ENCODE measurements at places on chromosomes 3 and 15.

DNA sequence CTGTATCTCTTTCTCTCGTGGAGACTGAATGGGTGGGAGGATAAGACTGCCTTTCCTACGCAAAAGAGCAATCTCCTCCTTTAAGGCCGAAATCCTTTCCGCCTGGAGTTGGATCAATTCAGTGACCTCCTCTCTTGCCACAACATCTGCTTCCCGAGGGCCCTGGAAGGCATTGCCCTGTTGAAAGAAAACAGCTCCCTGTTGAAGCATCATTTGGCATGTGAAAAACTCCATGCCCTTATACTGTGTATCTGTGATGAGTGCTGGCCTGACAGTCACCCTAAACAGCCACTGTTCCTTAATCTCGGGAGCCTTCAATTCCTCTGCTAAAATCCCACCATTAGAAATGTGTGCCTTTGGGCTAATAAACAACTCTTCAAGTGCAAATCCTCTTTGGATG is 80.2 kb downstream of the BOC start:
- no peak for DNase-seq

DNA sequence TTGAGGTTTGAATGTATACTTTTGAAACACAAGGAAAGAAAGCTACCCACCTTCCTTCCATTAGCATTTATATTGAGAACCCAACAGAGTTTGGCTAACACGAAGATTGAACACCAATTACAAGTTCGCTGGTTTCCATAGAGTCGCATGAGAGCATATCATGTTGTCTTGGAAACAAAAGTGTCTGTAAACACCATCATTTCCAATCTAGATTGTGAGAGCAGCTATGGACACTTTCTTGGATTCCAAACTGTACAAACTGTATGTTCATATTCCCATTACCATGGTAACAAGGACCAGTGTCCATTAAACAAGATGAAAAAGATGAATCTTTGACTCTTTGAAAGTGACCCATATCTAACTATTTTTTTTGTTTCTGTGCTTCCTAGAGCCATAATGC is 529.9 kb upstream of the ROBO1 start:
- DNase-seq = no peak

DNA sequence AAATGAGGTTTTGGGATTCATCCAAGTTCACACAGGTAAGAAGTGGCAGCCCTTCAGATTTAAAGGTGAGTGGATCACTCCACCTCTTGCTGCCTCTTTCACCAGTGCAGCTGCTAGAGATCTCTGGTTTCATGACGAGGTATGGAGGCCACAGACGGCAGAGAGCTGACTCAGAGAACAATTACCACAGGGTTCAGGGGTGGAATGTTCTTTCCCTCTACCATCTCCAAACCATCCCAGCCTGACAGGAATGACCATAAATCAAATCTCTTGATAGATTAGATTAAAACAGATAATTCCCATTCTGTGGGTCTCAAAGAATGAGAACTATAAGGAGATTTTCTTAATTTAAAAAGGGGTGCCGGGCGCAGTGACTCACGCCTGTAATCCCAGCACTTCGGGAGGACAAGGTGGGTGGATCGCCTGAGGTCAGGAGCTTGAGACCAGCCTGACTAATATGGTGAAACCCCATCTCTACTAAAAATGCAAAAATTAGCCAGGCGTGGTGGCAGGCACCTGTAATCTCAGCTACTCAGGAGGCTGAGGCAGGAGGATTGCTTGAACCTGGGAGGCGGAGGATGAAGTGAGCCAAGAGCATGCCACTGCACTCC is 174.2 kb upstream of the ATP11B start:
- DNase-seq = no peak

- no peak for DNase-seq
Measured at GRCh38 chr3:128489927-128490649, 2.9 kb downstream of the GATA2 start.

- no peak for DNase-seq
Measured at GRCh38 chr15:37586976-37587375, 347.5 kb upstream of the TMCO5A start.
